Activated T-helper 1 cell treated with Interleukin-2 at 50 U/mL for 16 hours (primary cell): ENCODE measurements at places on chromosomes 4 and X.

DNA sequence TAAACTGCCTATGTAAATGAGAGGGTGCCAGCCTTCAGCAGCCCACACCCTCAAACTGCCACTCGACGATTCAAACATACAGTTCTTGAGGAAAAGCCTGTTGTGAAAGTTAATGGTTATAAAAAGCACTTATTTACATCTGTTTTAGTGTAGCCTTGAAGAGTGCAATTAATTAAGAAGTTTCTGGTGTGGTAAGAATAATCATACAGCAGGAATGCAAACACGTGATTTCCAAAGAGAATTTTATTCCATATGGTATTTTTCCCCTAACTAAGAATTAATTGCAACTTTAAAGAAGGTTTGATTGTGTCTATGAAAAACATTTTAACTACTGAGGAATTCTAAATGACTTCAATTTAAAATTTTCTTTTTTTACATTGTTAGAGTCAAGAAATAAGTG is 176.3 kb upstream of the PITX2 start:
- DNase-seq: no peak

DNA sequence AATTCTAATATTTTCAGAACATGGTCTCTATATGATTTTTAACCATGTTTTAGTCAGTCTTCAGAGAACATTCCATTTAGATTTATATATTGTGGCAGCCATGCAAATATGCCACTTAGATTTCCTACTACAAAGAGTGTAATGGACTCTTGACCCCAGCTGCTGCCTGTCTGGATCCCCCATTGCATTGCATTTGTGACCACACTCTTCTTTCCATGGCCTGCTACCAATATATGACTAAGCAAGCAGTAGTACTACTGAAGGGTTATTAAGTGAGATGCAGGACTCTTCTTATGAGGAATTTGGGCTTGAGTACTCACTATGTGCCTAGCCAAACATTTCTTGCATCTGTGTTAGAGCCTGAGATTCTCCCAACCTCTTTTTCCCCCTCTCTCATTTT is 306.8 kb downstream of the PDHA2 start:
- no peak for DNase-seq

DNA sequence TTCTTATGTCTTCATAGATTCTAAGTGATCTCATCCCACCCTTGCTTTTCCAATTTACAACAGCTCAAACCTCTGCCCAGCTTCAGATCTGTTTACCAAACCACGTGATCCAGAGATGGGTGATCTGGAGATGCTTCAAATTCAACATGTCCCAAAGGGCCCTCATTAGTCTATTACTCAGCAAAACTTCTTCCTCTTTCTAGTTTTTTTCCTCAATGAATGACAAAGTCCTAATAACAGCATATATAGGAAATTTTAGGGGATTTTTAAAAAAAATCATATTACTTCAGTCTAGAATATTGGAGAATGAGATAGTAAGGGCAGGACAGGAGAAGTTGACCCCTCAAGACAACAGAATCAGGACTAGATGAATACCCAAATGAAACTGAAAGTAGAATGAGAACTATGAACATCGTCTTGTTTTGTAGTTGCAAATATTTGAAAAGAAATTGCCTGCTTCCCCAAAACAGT is 127.1 kb downstream of the CFAP299 start:
- no peak for DNase-seq

- no peak for DNase-seq
These were observed 9.5 kb downstream of the EPGN start for GRCh38 chr4:74317616-74318246.

DNA sequence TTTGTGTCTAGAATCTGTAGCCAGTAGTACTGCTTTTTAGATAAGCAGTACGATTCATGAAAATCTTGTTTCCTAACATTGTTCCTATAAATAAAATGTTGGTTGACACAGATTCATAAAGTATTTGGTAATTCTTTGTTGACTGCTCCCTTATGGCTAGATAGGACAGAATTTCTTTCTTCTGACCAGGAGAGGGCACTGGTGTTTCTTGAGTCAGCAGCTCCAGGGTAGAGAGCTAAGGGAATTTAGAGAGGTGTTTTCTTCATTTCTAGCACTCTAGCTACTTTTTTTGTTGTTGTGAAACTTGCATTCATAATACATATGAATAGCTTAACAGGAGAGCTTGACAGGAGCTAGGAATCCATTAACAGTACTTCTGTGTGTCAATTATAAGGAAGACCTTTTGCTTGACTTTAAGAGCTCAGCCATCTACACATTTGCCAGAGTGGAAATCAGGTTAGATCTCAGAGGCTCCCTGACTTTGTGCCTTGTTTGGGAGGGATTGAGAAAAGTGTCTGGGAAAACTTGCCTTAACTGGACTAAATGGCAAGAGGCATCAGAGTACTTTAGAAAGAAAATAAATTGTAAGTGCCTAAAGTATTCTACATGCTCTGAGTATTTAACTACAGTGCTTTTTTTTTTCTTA is 756.1 kb downstream of the SH3BGRL start:
- DNase-seq: no peak

DNA sequence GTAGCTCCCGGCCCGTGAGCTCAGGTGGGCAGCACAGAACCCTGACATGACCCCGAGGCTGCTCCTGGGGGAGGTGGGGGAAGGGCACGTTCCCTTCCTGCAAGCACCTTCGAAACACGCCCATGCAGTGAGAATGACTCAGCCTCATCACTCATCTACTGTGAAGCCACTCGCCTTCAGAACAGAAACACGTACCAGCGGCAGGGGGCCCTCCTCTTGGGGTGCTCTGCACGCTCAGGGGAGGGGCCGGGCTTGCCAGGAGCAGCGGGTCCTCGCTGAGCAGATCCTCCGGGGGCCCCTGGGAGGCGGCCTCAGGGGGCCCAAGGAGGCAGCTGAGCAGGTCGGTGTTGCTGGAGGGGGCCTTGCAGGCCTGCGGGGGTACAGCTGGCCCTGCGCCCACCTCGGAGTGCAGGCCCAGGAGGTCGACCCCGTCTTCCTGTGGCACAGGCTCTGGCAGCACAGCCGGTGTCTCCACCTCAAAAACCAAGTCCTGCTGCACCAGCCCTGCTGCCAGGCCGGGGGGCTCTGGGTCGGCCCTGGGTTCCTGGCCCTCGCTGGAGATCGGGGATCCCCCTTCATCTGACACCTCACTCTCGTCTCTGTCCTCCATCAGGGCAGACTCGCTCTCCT is 40.9 kb upstream of the CPLX1 start:
- no peak for DNase-seq

DNA sequence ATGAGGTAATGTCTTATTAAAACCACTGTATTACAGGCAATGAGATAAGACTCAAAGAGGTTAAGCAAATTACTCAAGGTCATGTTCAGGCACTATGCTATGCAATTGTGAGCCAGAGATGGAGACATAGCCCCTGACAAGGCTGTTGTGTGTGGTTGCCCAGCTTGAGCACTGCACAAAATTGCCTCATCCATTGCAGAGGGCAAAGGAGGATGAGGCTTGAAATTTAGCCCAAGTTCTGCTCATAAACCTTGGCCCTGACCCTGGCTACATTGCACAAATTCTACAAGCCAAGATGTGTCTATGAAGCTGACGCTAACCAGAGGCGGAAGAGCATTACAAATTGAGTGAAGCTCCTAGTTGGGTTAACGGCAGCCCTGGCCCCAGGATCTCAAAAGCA is 65.6 kb upstream of the PGM2 start:
- no peak for DNase-seq

GRCh38 chrX:40282946-40283660 is 185.3 kb upstream of the BCOR start:
- DNase-seq: no peak

DNA sequence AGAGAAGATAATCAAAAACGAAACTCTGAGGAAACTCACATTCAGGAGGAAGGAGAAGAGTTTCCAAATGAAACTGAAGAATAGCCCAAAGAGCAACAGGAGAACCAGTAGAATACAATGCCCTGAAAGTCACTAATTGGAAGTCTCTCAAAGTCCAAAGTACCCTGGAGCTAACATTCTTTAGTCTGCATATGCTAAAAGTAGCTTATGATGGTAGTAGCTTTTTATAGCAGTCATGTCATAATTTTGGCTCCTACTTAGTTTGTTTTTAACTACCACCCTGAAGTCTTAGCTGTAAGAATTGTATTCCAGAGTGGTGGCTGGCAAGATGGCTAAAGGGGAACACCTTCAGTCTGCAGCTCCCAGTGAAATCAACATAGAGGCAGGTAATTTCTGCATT is 100.3 kb upstream of the FGF16 start:
- DNase-seq: no peak

DNA sequence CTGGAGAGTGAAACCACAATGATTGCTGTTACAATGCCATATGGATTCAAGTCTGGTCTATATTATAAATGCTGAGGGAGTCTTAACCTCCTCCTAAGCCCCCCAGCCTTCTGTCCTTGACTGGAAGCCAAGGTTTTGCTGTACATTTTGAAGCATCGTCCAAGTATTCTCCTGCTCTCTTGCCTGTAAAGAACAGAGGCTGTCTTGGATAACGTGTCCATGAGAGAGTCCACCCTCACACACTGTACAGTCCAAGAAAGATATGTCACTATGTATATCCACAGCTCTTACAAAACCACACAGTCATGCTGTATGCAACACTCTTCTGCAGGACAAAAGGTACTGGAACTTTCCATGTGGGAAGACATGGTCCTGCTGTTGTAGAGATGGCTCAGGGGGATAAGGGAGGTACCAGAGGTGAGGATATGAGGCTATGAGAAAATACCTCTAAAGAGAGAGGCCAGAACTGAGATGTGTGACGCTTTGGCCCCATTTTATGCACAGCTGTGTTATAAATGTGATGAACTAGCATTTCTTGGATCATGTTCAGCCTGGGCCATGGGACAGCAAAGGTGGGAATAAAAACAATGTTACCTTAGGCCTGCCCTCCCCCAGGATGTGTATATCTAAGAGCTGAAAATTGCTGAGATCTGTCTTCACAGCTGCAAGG is 678.6 kb downstream of the IQCM start:
- no peak for DNase-seq

DNA sequence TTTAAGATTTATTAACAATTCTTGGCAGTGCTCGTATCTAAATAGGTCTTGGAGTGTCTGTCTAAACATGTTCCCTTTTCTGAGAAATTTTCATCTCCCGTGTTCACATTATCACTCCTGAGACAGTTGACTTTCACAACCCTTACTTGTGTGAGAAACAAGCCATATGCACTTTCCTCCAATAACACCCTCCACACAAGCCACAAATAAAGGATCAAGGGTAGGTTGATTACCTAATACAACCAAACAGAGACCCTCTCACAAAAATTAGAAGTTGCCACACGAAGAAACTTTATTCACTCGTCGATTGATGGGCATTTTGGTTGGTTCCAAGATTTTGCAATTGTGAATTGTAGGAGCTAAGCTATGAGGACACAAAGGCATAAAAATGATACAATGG is 763.9 kb downstream of the TRAM1L1 start:
- no peak for DNase-seq

- DNase-seq: no peak
These were observed 90.7 kb upstream of the S100G start for GRCh38 chrX:16559206-16559619.

- DNase-seq: no peak
These were observed 35.8 kb downstream of the CASP3 start for GRCh38 chr4:184613405-184613804.

GRCh38 chr4:41394481-41394894 is 137.8 kb downstream of the UCHL1 start:
- no peak for DNase-seq

GRCh38 chr4:139528377-139529005 is 27.5 kb downstream of the SETD7 start:
- DNase-seq: no peak

GRCh38 chr4:40316782-40317635 is 18.1 kb upstream of the CHRNA9 start:
- no peak for DNase-seq

GRCh38 chrX:132664273-132664672 is 175.4 kb upstream of the MBNL3 start:
- no peak for DNase-seq

DNA sequence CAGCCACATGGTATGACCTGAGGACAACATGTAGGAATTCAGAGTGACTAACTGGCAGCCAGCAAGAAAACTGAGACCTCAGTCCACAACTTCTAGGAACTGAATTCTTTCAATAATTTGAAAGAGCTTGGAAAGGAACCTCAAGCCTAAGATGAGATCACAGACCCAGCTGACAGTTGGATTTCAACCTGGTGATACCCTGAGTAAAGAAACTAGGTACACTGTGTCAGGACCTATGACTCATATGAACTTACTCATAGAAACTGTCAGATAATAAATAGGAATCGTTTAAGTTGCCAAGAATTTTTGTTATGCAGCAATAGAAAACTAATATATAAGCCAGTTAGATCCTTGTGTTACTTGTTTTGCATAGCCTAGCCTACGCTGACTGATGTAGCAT is 102.4 kb upstream of the DCAF12L1 start:
- DNase-seq: no peak

DNA sequence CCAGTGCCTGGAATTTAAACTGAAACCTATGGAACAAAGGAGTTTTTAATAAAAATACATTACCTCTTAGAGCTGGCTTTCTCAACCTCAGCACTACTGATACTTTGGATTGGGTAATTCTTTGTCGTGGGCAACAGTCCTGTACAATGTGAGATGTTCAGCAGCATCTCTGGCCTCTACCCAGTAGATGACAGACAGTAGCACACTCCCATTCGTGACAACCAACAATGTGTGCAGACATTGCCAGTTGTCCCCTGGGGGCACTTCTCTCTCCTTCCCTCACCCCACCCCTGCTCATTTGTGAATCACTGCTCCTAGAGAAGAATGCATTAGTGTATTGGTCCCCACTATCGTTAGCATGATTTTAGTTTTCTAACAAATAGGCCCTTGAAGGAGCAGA is 16.2 kb downstream of the GPAT3 start:
- no peak for DNase-seq

GRCh38 chr4:188869581-188869980 is 730.3 kb downstream of the TRIML1 start:
- no peak for DNase-seq

DNA sequence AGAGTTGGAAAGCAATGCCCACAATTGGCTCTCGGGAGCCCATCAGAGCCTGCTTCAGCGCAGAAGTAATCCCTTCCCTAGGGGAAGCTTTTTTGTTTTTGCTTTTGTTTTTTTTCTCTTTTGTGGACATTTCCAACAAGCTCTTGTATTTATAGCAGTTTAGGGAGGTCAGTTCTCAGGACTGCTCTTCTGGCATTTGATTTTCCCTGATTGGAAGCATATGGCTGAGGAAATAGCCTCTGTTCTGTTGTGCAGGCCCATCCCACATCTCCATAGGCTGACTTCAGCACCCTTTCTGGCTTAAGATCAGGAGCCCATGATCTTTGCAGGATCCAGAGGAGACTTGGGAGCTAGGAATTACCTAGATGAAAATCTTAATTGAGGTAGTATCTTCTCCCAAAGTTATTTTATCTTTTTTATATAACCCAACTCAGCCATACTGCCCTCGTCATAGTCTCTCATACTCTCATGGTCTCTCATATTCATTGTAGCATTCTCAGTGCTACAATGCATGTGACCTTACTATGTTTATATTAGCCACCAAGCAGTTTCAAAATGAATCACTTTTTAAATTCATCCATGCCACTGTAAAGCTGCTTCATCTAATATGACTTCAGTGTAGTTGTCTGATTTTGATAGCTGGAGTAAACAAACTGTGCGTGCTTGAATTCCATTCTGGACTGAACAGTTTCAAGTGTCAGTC is 16.7 kb downstream of the PAGE4 start:
- no peak for DNase-seq

- DNase-seq: no peak
These were observed 33.0 kb upstream of the FRAS1 start for GRCh38 chr4:78024085-78024484.

GRCh38 chr4:152917543-152918395 is 18.4 kb upstream of the FHDC1 start:
- DNase-seq: no peak
